ENCODE measurements at places on chromosomes 6 and 20.
A peak's percentile ranks its signal among the peaks of the same experiment; 100 is the strongest.

DNA sequence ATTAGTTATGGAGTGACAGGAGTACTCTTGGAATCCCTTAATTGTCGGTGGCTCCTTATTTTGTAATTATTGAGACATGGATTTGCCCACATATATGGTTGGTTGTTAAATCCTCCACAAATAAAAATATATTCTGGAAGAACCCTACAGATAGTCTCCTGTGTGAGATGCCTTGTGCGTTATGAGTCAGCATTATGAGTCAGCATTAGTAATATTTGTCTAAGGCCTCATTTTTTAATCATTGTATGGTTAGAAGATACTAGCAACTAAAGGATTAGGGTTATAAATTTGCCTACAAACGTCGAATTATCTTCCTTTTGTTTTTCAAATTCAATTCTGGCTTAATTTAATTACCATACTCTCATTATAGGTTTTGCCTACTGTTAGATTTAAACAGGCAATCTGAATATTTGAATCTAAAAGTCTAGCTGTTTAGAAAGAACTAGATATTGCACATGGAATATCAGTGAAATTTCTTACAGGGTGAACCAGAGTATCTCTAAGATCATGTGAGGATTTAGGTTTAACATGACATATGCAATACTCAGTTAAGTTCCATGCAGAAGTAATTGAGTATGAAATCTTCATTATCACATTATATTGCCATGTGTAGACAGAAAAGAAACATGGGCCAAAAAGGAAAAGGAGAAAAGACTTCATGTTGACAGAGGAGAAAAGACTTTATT is 5.9 kb downstream of the C6orf58 start:
- H3K4me1 ChIP-seq, result peaks cover 2% of the 10 kb centered on the region
- no peaks in the 10 kb centered on the region for H3K36me3 ChIP-seq
- H3K4me3 ChIP-seq, result no peak overlapping the region
- DNase-seq, result no peak
- H3K27ac ChIP-seq, result no peak overlapping the region

- H3K36me3 ChIP-seq, result no peaks in the 10 kb centered on the region
- peaks cover 2% of the 10 kb centered on the region for H3K4me1 ChIP-seq
- H3K4me3 ChIP-seq, result no peak overlapping the region
- DNase-seq, result no peak
- peaks cover 17% of the 10 kb centered on the region for H3K27me3 ChIP-seq
Measured at GRCh38 chr6:62288562-62288961, 2.5 kb upstream of the KHDRBS2 start.

DNA sequence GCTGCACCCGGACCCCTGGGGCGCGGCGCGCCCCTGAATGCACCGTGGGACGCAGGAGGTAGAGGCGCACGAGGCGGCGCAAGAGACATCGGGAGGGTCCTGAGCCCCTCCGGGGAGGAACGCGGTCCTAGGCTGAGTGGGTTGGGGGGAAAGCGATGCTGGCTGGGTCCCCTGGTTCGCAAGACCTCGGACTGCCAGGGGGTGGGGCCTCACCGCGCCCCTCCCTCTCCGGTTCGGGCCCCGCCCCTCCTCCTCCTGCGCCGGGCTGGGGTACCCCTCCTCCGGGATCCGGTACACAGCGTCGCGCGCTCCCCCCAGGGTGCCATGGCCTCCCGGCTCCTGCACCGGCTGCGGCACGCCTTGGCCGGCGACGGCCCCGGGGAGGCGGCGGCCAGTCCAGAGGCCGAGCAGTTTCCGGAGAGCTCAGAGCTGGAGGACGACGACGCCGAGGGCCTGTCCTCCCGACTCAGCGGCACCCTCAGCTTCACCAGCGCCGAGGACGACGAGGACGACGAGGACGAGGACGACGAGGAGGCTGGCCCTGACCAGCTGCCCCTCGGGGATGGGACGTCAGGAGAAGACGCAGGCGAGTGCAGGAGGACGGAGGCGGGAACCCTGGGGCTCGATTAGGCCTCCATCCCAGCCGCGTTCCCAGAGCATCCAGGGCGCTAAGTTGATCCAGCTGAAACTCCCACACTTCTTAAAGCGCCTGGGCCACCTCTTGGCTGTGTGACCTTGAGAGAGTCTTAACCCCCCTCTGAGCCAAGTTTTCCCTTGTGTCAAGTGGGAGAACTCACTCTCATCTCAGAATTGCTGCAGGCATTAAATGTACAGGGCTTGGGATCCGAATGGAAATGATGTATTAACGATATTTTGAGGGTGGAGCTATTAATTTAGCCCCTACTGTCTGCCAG is 541 bp downstream of the SNX21 start:
- peaks cover 5% of the 10 kb centered on the region for H3K27me3 ChIP-seq
- peak; percentile 71 for DNase-seq
- no peak overlapping the region for H3K27ac ChIP-seq
- peaks cover 8% of the 10 kb centered on the region for H3K4me1 ChIP-seq
- H3K36me3 ChIP-seq, result no peaks in the 10 kb centered on the region
- H3K4me3 ChIP-seq, result peak overlapping the region; percentile 80

DNA sequence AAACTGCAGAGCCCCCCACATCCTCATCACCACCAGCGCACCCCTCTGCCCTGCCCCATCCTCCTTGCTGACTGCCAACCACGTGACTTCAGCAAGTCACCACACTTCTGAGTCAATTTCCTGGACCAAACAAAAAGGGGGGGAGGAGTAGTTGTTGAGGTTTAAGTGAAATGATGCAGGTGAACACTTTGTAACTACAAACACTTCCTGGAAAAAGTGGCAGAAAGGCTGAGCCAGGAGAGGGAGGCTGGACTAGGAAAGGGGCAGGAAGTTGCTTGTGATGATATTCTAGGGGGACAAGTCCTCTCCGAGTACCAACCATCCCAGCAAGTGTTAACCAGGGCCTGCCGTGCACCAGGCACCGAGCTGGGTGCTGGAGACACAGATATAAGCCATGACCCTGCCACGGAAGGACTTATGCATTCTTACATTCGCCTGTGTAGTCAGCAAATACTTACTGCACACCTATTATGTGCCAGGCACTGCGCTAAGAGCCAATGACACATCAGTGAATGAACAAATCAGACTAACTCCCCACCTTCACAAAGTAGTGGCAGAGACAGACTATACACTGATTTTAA is 67.3 kb downstream of the PREX1 start:
- peak overlapping the region; percentile 96 for H3K27ac ChIP-seq
- H3K27me3 ChIP-seq, result no peaks in the 10 kb centered on the region
- peaks cover 53% of the 10 kb centered on the region for H3K36me3 ChIP-seq
- peak overlapping the region; percentile 77 for H3K4me3 ChIP-seq

- peaks cover 12% of the 10 kb centered on the region for H3K27me3 ChIP-seq
- no peak overlapping the region for H3K27ac ChIP-seq
Measured at GRCh38 chr6:7431674-7432390, 42.2 kb downstream of the RIOK1 start.

GRCh38 chr6:149054559-149055194 is 262.8 kb upstream of the TAB2 start:
- H3K27ac ChIP-seq, result peak overlapping the region; percentile 57
- DNase-seq, result no peak
- peak overlapping the region; percentile 1 for H3K4me3 ChIP-seq
- H3K4me1 ChIP-seq, result peaks cover 30% of the 10 kb centered on the region
- H3K36me3 ChIP-seq, result peaks cover 9% of the 10 kb centered on the region
- peaks cover 3% of the 10 kb centered on the region for H3K27me3 ChIP-seq

- no peaks in the 10 kb centered on the region for H3K36me3 ChIP-seq
- no peak overlapping the region for H3K27ac ChIP-seq
- no peak for DNase-seq
Measured at GRCh38 chr6:142048593-142048980, 84.1 kb upstream of the GJE1 start.

DNA sequence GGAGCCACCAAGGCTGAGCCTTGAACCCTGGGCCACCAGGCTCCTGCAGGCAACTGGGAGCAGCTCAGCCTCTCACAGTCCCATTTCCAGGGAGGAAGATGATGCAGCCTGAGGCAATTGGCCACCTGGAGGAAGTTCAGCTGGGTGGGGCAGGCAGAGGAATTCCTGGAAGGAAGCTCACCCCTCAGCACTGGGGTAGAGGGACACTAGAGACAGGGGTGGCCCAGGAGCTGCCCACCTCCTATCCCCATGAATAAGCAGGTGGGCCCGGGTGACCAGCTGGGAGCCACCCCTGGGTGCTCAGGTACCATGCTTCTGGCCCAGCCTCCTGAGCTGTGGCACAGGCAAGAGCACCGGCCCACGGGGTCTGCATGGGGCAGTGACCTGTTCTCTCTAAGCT is 3.6 kb upstream of the HSPA12B start:
- no peaks in the 10 kb centered on the region for H3K36me3 ChIP-seq
- no peak overlapping the region for H3K4me3 ChIP-seq
- H3K4me1 ChIP-seq, result peaks cover 7% of the 10 kb centered on the region
- no peak for DNase-seq

DNA sequence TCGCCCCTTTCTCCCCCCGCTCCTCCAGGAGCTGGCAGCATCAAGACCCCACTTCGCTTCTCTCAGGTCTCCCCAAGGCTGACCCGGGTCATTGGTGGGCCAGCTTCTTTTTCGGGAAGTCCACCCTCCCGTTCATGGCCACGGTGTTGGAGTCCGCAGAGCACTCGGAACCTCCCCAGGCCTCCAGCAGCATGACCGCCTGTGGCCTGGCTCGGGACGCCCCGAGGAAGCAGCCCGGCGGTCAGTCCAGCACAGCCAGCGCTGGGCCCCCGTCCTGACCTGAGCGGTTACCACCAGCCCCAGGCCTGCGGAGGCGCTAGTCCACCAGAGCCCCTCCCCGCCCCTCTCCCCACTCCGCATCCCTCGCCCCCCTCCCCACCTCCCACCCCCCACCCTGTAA is 1.0 kb downstream of the PPDPF start:
- H3K4me3 ChIP-seq, result peak overlapping the region; percentile 79
- H3K27me3 ChIP-seq, result peaks cover 5% of the 10 kb centered on the region
- H3K36me3 ChIP-seq, result peaks cover 22% of the 10 kb centered on the region
- DNase-seq, result no peak
- peak overlapping the region; percentile 61 for H3K27ac ChIP-seq

DNA sequence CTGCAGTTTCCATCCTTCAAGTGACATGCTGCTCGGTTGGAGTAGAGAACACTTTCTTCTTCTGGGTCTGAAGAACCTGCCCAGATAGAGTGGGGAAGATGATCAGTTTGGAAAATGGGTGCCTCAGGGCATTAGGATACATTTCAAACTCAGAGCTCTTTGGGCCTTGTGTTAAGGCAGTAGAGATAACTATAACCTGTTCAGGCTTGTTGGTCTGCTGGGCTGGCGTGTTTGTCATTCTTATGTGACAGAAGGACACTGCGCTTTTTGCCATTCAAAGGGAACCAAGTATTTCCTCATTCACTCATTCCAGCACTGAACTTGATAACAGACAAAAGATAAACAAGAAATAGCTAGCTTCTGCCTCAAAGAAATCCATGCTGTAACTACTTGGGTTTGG is 3.8 kb downstream of the TOMM34 start:
- no peak for DNase-seq
- peaks cover 49% of the 10 kb centered on the region for H3K4me1 ChIP-seq
- peaks cover 32% of the 10 kb centered on the region for H3K36me3 ChIP-seq
- H3K27me3 ChIP-seq, result no peaks in the 10 kb centered on the region

- H3K4me1 ChIP-seq, result no peaks in the 10 kb centered on the region
- no peak overlapping the region for H3K4me3 ChIP-seq
- peaks cover 2% of the 10 kb centered on the region for H3K27me3 ChIP-seq
- no peak overlapping the region for H3K27ac ChIP-seq
Measured at GRCh38 chr20:56616716-56617115, 12.4 kb upstream of the TFAP2C start.

GRCh38 chr20:13418263-13419229 is 197.5 kb downstream of the ISM1 start:
- H3K27me3 ChIP-seq, result no peaks in the 10 kb centered on the region
- no peaks in the 10 kb centered on the region for H3K4me1 ChIP-seq
- H3K36me3 ChIP-seq, result peaks cover 2% of the 10 kb centered on the region
- no peak overlapping the region for H3K27ac ChIP-seq
- DNase-seq, result no peak
- H3K4me3 ChIP-seq, result no peak overlapping the region

DNA sequence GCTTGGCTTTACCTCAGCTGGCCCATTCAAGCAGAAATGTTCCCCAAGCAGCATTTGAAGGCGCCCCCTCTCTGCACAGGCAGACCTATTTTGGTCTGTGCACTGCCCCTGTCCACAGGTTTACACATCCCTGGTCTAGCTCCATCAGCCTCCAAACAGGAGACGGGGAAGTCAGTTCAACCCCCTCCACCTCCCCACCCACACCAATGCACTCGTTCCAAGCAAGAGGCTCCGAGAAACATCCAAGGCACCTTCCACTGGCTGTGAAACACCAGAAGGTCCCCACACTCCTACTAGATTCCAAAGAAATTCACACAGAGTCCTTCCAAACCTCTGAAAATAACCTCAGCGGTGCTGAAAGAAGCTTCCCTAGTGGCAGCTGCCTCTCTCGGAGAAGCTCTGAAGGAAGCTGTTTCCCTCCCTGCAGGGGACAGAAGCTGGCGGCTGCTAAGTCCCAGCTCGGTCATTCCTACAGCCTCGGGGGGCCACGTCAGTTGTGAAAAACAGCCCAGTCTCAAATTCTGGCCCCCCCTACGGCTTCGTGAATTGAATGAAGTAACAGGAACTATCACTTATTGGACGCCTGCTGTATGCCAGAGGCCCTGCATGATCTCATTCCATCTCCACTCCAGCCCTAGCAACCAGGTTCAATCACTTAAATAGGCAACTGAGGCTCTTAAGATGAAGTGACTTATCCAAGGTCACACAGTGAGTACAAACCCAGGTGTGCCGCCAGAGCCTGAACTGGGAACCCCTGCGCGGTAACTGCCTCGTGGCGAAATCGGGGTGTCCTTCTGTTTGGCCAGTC is 815 bp downstream of the SPATA2 start:
- H3K27me3 ChIP-seq, result no peaks in the 10 kb centered on the region
- H3K4me3 ChIP-seq, result peak overlapping the region; percentile 91
- DNase-seq, result no peak
- peaks cover 2% of the 10 kb centered on the region for H3K36me3 ChIP-seq
- peak overlapping the region; percentile 100 for H3K27ac ChIP-seq
- peaks cover 23% of the 10 kb centered on the region for H3K4me1 ChIP-seq

DNA sequence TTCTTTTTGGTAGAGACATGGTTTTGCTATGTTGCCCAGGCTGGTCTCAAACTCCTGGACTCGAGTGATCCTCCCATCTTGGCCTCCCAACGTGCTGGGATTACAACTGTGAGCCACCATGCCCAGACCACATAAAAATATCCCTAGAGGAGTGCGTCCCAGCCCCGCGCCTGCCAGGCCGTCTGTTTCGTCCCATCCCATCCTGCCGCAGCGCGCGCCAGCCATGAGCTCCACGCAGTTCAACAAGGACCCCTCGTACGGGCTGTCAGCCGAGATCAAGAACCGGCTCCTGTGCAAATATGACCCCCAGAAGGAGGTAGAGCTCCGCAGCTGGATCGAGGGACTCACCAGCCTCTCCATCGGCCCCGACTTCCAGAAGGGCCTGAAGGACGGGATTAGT is 16.6 kb upstream of the AMD1 start:
- no peak overlapping the region for H3K4me3 ChIP-seq
- H3K27me3 ChIP-seq, result no peaks in the 10 kb centered on the region
- no peaks in the 10 kb centered on the region for H3K36me3 ChIP-seq
- DNase-seq, result no peak
- no peak overlapping the region for H3K27ac ChIP-seq
